ENCODE measurements at places on chromosomes 6 and 20.

DNA sequence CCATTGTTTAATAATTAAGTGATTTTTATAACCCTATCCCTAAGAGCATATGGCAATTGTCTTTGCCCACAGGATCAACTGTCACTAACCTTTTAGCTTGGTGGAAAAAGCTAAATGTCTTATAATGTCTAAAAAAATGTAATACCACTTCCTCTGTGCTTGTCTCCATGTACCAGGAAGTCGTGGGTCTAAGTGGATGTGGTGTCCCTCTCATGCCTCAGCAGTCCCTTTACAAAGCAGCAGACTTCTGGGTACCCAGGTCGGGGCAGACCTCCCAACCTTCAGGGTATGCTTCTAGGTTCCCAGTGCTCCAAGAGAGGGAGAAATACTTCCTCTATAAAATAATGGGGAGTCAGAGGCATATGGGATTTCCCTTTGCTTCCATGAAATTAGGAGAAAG, 74.7 kb downstream of the ZHX3 start:
- DNase-seq: no peak

DNA sequence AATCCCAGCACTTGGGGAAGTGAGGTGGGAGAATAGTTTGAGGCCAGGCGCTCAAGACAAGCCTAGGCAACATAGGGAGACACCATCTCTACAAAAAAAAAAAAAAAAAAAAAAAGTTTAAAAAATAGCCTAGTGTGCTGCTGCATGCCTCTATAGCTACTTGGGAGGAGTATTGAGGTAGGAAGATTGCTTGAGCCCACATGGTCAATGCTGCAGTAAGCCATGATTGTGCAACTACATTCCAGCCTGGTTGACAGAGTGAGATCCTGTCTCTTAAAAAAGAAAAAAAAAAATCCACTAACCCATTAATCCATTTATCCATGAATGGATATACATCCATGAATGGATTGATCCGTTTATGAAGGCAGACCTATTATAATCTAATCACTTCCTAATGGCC, 1064.6 kb upstream of the EYS start:
- peak; percentile 6 for DNase-seq

DNA sequence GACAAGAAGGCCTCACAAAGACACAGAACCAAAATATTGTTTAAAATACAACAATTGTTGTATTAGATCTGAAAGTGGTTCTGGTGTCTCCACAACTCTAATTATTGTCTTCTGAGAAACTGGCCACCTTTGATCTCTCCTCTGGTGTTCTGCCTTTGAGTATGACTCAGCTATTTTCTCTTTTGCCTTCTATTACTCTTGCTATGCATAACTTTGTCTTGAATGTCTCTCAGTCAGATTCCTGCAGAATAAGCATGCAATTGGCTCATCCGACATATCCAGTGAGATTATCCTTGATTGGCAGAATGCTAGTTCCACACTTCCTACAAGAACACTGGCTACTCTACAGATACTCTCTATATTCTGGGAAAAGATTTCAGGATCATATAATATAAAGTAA, 14.3 kb upstream of the EPM2A start:
- peak; percentile 83 for DNase-seq

- peak; percentile 27 for DNase-seq
These were observed 7.8 kb downstream of the NAA20 start for GRCh38 chr20:20024942-20025341.

DNA sequence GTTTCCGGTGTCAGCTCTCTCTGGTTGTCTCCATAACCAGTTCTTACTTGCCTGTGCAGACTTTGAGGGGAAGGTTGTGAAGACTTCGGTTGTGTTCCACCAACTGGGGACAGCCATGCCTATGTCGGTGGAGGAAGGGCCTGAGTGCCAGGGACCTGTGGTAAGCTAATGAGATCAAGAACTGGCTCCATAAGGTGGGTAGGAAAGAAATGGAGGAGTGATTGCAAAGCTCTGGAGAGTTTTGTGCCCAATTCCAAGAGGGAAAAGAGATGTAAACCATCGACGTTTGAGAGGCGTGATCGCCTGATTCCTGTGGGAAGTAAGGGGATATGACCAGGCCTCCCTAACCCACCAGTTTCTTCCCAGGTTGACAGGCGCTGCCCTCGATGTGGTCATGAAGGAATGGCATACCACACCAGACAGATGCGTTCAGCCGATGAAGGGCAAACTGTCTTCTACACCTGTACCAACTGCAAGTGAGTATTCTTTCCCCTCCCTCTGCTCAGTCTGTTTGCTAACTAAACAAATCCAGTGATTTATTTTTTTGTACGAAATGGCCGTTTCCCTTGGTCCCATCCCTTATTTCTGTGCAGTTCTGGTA, 893 bp downstream of the POLR1H start:
- no peak for DNase-seq

DNA sequence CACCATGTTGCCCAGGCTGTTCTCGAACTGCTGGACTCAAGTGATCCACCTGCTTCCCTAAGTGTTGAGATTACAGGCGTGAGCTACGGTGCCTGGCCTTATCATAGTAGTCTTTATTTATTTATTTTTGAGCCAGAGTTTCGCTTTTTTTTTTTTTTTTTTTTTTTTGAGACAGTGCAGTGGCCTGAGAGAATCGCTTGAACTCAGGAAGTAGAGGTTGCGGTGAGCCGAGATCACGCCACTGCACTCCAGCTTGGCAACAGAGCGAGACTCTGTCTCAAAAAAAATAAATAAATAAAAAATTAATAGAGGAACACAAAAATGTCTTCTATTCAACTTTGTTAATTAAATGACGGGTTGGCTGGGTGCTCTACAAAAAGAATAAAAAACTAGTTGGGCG, 12.9 kb downstream of the MAPRE1 start:
- no peak for DNase-seq

- peak; percentile 92 for DNase-seq
These were observed 135.7 kb downstream of the BCAS1 start for GRCh38 chr20:53934421-53935343.

DNA sequence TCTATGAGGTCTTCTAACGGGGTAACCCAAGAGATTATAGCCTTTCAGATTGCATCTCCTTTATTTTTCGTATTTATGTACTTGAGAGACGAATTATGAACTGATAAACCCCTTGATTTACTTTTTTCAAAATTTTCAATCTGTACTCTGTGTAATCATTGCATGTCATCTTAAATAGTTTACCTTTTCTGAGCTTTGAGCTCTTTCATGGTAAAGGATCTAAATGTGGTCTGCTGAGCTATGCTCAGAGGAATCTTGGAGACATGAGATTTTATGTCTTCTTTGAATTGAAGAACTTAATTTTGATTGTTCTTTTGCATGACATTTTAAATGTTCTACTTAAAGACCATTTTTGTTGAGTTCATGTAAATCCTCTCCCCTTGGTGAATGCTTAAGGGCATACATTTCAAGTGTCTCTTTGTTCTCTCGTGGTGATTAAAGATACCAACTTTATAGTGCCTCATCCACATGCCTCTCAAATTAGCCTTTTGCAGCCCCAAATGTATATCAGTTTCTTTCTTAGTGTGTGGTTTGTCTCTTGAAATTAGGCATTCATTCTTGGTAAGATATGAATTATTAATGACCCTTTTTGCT, 116.3 kb upstream of the SCGN start:
- DNase-seq: no peak

GRCh38 chr6:43628393-43629103, 516 bp downstream of the GTPBP2 start:
- peak; percentile 69 for DNase-seq

DNA sequence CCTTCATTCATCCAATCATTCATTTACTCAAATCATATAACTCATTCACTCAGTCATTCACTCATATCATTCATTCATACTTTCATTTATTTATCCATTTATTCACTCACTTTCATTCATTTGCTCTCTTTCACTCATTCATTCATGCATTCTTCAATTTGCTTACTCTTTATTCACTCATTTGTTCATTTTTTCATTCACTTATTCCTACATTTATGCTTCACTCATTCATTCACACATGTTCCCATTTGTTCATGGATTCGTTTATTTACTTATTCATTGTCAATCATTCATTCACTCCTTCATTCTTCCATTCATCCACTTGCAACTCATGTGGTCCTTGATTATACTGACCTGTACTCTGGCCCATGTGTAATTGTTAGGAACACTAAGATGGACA, 39.4 kb downstream of the SNRPB start:
- no peak for DNase-seq

DNA sequence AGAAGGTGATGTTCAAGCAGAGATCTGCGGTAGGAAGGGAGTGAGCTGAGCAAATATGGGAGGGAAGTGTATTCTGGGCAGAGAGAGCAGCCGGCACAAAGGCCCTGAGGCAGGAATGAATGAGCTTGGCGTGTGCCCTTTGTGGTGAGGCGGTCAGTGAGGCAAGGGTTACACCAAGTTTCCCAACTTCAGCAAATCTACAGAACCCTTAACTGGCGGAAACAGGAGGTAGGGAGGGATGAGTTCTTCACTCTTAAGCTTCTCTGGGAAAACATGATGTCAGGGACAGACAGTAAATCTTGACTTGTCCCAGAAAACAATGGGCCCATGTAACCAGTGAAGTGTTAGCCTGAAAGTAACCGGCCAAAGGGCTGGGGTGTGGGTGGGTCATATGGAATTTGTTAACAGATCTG, 97.1 kb upstream of the PTPN1 start:
- peak; percentile 86 for DNase-seq

DNA sequence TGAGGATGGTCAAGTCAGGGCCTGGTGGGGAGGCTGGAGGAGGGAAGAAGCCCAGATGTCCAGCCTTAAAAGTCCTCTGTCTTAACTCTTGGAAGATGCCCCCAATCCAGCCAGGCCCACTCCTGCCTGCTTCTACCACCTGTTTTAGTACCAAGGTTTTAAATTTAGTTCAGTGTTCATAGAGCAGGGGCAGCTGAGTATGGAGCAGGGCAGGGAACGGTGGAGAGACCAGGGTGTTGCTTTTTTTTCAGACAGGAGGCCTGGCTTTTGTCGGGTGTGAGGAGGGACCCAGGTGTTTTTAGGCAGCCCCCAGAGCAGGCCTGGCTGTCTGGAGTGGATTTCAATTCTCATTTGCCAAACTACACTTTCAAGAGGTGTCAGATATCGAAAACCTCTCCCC, 278.8 kb downstream of the CDC5L start:
- DNase-seq: no peak

- DNase-seq: no peak
These were observed 26.5 kb upstream of the ARMH2 start for GRCh38 chr6:24825130-24825630.

GRCh38 chr20:23293689-23294088, 56.9 kb upstream of the NXT1 start:
- peak; percentile 47 for DNase-seq

GRCh38 chr20:34343458-34344211, 19.4 kb upstream of the ITCH start:
- DNase-seq: no peak

DNA sequence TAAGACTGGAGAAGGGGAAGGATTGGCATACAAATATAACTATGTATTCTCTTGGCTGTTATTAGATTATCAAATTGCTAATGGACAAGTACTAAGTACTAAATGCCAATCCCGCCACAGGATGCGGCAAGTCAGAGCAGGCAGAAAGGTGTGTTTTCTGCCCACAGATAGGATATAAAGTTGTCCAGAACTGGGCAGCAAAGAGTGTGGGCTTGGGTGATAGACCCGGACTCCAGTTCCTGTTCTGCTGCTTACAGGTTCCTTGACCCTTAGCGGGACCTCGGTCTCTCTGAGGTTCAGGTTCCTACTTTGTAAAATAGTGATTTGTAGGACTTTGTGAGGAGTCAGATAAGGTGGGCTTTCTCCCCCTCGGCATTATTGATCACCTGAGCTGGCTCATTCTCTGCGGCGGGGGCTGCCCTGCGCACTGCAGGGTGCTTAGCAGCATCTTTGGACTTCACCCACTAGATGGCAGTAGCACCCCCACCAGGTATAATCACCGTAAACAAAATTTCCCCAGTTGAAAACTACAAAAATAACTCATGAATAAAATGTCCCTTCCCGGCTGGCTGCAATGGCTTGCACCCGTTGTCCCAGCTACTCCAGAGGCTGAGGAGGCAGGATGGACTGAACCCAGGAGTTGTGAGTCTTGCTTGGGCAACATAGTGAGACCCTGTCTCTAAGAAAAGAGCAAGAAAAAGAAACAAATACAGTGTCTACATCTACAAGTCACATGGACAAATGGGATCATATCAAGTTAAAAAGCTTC, 193.1 kb downstream of the DOK5 start:
- DNase-seq: no peak

DNA sequence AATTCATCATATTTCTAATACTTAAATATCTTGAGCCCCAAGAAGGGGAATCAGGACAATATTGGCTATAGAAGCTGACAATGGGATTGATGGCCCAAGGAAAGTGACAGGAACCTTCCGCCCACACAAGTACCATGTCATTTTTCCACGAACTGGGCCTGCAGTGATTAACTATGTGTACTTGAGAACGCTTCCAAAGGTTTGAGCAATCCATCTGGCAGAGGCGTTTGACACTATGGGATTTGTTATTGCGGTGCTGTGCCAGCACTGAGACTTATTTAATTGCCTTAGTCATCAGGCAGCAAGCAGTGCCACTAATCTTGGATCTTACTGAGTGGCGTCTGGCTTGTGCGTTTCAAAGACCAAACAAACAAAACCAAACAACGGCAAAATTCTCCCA, 135.6 kb upstream of the UST start:
- peak; percentile 76 for DNase-seq

- DNase-seq: no peak
These were observed 192.0 kb downstream of the LRFN2 start for GRCh38 chr6:40395066-40395697.

DNA sequence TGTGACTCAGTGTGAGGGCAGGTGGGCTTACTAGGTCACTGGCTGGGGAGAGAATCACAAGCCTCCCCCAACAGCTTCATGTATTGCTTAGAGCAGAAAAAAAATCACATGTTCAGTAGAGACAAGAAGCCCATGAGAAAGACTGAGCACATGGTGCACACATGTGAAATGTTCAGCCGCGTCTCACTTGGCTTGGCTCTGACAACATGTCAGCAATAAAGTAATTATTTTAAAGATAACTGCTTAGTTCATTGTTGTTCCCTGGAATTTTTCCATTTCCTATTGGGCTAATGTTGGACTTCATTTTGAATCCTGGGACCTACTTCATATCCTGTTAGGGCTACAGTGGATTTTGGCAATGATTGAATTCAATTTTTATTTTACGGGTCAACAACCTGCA, 222.6 kb downstream of the C6orf118 start:
- DNase-seq: no peak

DNA sequence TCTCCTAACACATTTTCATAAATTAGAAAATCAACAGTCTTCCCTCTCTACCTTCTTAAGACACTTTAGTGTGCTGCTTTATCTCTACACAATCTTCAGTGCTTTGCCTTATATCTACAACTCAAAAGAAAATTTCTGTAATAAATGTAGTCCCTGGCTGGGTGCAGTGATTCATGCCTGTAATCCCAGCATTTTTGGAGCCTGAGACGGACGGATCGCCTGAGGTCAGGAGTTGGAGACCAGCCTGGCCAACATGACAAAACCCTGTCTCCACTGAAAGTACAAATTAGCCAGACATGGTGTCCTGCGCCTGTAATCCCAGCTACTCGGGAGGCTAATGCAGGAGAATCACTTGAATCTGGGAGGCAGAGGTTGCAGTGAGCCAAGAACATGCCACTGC, 9.7 kb upstream of the EDN1 start:
- peak; percentile 53 for DNase-seq

- DNase-seq: no peak
These were observed 35.6 kb downstream of the ARFGEF2 start for GRCh38 chr20:48957053-48957481.

- DNase-seq: peak; percentile 25
These were observed 99.6 kb upstream of the HMGCLL1 start for GRCh38 chr6:55678330-55679224.

- DNase-seq: peak; percentile 92
These were observed 34.4 kb upstream of the ARHGAP18 start for GRCh38 chr6:129744201-129744879.
